ENCODE measurements at places on chromosomes 1 and 21.
A peak's percentile ranks its signal among the peaks of the same experiment; 100 is the strongest.

DNA sequence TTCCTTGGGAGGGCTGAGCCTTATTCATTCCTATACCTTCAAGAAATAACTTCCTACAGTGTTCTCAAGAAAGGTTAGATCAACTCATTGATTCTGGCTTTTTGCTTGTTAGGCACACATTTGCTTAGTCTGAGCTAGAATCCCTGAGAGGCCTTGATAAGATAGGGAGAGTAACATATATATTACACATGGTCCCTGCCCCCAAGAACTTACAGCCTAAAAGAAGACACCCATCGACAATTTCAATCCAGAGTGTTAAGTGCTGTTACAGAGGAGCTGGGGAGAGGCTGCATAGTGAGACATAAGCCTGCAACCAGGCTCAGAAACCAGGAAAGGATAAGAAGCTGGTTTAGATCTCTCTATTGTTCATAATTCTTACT is 68.7 kb downstream of the PLPP3 start:
- no peak for DNase-seq

DNA sequence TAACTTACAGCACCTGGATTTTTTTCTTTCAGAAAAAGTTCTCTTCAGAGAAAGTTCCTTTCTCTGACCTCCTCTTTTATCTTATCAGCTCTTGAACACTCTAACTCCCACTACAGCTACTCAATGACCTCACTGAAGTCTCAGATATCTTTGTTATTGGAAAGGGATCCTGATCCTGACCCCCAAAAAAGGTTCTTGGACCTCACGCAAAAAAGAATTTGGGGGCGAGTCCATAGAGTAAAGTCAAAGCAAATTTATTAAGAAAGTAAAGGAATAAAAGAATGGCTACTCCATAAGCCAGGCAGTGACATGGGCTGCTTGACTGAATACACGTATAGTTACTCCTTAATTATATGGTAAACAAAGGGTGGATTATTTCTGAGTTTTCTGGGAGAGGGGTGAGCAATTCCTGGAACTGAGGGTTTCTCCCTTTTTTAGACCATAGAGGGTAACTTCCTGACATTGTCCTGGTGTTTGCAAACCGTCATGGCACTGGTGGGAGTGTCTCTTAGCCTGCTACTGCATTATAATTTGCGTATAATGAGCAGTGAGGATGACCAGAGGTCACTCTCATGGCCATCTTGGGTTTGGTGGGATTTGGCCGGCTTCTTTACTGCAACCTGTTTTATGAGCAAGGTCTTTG is 44.2 kb downstream of the WDR64 start:
- DNase-seq: no peak

DNA sequence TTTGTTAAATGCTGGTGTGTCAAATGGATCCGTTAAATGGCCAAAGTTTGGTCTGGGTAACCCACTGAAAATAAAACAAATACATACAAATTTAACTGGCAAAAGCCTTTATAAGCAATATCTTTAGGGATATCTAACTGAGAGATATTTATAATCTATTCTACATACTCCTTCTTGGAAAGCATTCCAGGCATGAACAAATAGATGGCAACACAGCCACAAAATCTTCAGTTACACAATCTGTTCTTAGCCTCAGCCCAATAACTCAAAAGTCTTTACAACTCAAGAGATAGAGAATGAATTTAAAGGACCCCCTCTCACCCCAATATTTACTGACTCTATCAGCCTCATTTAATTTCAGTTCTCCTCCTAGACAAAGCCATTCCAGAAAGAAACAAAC is 58.7 kb downstream of the NRDC start:
- no peak for DNase-seq

- no peak for DNase-seq
These were observed 148.8 kb upstream of the CAMK1G start for GRCh38 chr1:209434631-209435217.

- peak; percentile 62 for DNase-seq
These were observed 209.9 kb downstream of the GRIK3 start for GRCh38 chr1:36824390-36824861.

GRCh38 chr1:192810253-192810880 is 1.5 kb downstream of the RGS2 start:
- peak; percentile 89 for DNase-seq

- DNase-seq: no peak
These were observed 30.1 kb downstream of the EDN2 start for GRCh38 chr1:41454406-41454805.

DNA sequence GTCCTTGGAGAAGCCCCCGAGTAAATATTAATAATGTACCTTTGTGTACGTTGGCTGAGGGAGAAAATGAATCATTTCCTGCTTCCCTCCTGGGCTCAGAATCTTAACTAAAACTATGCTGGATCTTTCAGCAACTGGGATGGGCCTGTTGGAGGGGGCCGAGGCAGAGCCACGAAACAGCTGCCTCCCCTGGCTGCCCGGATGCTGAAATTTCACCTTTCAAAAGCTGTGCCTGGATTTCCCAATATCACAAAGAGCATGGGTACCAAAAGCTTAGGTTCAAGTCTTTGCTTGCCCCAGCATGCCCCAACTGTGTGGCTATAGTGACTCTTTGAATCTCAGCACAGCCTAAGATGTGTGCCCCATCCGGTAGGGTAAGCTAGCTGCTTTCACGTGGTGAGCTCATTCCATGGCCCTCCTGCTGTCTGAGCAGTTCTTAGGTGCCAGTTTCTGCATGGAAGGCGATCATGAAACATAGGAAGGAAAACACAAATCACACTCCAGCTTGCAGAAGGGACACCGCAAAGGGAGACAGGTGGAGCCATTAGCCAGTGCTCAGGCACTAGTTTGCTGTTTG is 473.5 kb downstream of the PTPRU start:
- no peak for DNase-seq

- DNase-seq: no peak
These were observed 12.2 kb upstream of the AXDND1 start for GRCh38 chr1:179353546-179353945.

DNA sequence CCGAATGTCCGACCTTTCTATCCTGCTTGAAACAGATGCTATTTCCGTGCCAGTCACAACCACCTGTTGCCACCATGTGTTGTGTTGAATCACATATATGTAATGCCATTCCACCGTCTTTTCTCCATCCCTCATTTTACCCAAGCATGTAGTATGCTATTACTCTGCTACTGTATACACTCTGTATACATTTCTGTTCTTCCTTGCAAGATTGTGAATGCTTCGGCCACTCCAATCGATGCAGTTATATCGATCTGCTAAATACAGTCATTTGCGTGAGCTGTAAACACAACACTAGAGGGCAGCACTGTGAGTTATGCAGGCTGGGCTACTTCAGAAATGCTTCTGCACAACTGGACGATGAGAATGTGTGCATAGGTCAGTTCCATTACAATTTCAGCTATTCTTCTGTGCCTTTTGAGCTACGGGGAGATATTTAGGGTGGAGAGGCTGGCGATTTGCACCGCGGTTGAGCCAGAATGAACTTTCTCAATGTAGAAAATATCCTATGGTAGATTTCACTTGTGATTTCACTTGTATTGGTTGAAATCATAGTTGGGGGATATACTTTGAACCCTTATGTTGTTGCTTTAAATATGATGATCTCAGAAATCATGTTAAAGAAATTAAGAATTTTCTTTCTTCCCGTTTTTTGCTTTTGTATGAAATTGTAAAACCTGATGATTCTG is 289.8 kb downstream of the NTNG1 start:
- peak; percentile 40 for DNase-seq

DNA sequence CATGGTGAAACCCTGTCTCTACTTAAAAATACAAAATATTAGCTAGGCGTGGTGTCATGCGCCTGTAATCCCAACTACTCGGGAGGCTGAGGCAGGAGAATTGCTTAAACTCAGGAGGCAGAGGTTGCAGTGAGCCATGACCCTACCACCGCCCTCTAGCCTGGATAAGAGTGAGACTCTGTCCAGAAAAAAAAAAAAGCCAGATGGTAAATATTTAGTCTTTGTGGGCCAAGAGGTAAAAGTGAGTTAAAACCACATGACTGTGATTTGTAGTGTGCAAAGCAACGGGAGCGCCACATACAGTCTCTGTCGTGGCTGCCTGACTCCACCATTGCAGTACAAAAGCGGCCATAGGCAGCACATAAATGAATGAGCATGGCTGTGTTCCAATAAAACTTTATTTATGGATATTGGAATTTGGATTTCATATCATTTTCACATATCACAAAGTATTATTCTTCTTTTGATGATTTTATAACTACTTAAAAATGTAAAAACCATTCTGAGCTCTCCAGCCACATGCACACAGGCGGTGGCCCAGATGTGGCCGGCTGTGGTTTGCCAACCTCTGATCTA is 51.8 kb upstream of the CASZ1 start:
- no peak for DNase-seq

DNA sequence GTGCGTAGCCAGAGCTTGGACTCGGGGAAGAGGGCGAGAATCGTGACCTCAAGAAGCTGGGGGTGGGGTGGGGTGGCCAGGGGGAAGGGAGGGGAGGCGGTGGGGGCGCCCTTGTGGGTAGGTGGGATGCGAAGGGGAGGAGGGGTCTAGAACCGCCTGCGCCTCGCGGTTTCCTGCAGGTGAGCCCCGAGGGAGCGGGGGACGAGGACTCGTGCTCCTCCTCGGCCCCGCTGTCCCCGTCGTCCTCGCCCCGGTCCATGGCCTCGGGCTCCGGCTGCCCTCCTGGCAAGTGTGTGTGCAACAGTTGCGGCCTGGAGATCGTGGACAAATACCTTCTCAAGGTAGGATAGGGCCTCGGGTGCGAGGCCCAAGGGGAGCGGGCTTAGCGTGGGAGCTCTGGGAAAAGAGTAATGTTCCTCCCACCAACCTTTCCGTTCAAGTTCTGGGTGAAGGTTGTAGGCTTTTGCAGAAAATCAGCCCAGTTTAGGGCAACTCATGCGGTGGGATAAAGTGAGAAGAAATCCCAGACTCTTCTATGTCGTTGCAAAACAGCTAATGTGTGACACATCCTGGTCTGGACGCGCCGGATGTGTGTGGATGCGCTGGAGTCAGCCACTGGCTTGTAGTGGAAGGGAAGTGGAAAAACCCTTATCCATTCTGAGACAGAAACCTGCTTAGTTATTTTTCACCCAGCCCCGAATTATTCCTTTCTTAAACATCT is 2.9 kb downstream of the LHX8 start:
- peak; percentile 8 for DNase-seq

DNA sequence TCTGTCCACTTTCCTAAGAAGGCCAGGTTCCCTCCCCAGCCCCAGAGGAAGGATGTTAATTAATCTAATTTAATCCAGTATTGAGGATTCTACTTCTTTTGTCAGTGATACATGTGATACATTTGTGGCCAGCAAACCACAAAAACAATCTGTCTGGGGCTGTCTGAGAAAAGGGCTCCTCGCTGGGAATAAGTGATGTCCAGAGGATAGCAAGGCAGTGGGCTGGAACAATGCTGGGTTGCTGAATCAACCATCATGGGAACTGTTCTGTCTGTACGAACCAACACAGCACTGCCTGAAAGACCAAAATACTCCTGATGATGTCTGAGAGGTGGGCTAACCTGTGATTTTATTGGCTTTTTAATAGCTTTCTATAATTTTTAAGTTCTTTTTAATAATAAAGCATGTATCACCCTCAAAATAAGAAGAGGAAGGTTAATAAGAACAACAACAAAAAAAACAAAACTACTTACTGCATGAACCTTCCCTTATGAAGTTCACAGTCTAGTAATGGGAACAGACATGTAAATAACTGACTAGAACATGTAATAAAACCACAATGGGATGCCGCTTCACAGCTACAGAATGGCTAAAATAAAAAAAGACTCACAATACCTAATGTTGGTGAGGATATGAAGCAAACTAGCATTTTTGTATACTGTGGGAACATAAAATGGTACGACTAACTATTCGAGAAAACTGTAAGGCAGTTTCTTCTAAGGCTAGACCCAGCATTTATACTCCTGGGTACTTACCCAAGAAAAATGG is 11.4 kb upstream of the ADAR start:
- no peak for DNase-seq

- DNase-seq: no peak
These were observed 11.6 kb downstream of the REG4 start for GRCh38 chr1:119799599-119800177.

DNA sequence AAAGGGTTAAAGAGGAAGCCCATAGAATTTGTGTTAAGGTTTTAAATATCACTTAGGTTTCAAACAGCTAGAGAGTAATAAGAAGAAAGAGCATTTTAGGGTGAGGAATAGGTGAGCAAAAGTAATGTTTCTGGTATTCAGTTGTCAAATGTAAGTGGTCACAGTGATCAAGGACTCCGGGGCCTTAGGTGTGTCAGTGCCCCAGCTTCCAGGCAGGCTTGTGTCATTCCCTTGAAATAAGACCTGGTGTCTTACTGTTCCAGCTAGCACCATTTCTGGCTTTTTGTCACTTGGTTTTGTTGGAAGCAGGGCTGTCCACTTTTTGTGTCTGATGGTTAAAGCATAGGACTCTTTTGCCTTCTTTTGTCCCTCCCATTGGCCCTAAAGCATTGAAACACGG is 69.6 kb downstream of the DYRK1A start:
- DNase-seq: no peak

- DNase-seq: no peak
These were observed 72.2 kb downstream of the JMJD4 start for GRCh38 chr1:227662933-227663332.

- no peak for DNase-seq
These were observed 12.4 kb downstream of the ADAR start for GRCh38 chr1:154595621-154596020.

GRCh38 chr1:43868741-43869067 is 64.9 kb upstream of the ARTN start:
- no peak for DNase-seq

DNA sequence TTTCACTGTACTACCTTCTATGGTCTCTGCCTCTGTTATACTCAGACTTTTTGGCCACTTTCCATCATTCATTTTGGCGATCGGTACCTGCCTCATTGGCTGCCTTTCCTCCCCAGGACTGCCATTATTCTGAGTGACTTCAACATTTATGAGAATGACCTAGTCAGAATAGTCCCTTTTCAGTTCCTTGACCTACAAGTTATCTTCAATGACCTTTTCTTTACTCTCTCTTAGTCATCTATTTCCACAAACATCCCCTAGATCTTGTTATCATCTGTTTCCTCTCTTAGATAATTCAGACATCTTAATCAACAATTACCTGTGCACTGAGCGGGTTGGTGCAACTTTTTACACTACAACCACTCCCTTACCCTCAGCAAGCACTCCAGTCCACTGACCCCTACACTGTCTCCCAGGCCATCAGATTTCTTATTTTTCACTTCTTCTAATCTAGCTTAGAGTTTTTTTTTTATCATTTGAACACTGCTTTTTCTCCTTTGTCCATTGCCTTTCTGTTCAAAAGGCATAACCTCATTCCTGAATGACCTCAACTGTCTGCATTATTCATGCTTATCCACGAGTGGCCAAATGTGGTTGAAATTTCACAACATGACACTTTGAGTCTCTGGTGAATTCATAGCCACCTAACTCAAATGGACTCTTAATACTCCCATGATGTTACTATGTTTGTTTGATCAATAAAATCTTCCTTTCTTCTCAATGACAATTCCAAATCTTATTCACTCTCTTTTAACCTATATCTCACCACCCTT is 112.7 kb downstream of the HMCN1 start:
- DNase-seq: no peak

- no peak for DNase-seq
These were observed 26.2 kb downstream of the PRDM15 start for GRCh38 chr21:41852929-41853320.

GRCh38 chr21:34530261-34530660 is 18.3 kb upstream of the KCNE1 start:
- no peak for DNase-seq

Data from MV-4-11 (cell line).